ENCODE measurements at places on chromosomes 11 and 22. TPM values are rescaled to one million over a fixed set of nuclear protein-coding genes. Genes with fewer than 3 reads are reported as not detected.

- no peak for DNase-seq
These were observed 25.6 kb downstream of the TIMP3 start for GRCh38 chr22:32827049-32827602.

DNA sequence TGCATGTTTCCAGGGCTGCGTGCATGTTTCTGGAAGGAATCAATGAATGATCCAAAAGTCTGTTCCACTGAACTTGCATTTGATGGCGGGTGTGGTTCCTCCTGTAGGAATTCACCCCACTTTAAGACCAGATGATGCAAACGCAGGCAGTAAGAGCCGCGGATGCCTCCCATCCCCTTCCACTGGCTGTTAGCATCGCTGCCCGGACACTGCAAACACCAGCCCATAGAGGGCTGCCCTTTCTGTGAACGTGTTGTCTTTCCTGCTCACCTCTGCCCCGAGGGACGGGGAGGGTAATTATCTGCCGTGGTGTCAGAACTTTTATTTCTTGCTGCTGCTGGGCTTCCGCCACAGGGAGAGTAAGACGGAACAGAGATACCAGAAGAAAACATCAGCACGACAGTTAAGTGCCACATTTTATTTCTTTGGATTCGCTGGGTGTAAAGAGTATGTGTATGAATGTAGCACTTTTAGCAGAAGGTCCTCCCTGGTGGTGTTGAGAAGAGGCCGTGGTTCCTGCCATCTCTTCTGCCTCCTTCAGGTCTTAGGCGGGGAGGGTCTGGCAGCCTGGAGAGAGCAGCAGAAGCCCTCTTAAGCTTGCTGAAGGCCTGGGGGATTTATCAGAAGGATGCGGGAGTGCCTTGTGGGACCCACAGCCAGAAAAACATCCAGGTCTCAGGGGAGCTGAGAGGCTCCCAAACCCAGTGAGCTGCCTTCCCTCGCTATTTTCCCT lies 53.2 kb upstream of the NECTIN1 start:
- DNase-seq, result no peak

DNA sequence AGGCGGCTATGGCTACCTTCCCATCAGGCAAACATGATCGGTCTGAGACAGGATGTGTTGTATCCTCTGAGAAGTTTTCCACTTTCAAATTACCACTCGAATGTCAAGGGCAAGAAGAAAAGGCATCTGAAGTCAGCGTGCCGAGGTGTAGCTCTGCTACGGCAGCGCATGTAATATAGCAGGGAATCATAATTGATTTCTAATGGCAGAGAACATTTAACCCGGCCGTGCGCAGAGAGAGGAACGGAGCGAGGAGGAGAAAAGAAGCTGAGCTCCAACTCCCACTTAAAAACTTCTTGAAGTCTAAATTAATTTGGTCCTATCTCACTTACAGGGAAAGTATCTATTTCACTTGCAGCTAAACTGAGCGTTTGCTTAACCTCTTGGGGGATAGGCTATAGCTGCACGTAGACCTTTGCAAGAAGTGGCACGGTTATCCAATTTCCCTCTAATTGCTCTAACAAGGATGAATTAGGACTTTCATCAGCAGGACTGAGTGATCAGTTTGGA lies 137.3 kb upstream of the KIRREL3 start:
- DNase-seq, result no peak

GRCh38 chr11:79482800-79483199 lies 42.0 kb upstream of the TENM4 start:
- no peak for DNase-seq

GRCh38 chr11:126951465-126951864 lies 49.1 kb downstream of the KIRREL3 start:
- DNase-seq, result no peak

C11orf87 gene
- 0.11 TPM for polyA plus RNA-seq

APOA4 gene
- polyA plus RNA-seq, result not detected

C1QTNF6 gene
- 11.8 TPM for polyA plus RNA-seq

CFAP300 gene
- polyA plus RNA-seq, result 4.5 TPM

Measured in BJ (cell line).